ENCODE measurements at places on chromosomes 7 and 10.

DNA sequence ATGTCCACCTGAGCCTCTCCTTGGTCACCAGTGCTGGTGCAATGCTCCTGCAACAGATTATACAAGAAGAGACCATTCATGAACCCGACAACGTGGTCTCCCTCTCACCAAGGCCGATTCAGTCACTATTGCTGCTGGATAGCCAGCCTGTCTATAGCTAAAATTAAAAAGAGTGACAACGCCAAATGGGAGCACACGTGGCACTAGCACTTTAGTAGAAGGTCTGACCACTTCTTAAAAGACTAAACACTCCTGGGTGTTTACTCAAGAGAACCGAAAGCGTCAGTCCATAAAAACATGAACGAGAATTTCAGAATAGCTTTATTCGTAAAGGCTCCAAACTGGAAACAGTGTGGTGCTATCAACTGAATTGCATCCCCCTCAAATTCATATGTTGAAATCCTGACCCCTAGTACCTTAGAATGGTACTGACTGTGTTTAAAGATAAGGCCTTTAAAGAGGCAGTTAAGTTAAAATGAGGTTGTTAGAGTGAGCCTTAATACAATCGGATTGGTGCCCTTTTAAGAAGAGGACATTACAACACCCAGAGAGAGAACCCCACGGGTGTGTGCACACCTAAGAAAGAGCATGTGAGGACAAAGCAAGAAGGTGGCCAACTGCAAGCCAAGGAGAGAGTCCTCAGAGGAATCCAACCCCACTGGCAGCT is 4.4 kb upstream of the GALNTL5 start:
- DNase-seq: no peak

DNA sequence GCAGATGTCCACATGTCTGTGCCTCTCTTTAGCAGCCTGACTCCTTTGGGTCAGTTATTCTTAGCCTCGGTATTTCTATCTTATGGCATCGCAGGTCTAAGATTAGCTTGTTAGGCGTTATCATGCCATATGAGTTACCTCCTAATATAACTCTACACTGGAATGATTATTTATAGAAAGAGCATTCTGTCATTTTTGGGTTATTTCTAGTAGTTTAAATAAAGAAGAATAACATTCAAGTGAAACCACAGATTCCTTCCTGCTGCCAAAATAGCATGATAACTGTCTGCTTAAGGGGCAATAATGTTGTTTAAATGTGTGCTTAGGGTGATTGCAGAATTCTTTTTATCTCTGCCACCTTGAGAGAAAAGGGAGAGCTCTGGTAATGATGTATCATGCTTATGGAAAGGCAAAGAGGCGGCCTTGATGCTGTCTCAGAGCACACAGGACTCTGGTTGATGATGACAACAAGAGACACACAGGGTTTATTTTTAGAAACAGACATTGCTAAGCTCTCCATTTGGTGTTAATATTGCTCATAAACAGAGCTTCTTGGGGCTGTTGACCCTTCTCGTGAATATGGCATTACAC is 10.4 kb downstream of the HDAC9 start:
- no peak for DNase-seq

DNA sequence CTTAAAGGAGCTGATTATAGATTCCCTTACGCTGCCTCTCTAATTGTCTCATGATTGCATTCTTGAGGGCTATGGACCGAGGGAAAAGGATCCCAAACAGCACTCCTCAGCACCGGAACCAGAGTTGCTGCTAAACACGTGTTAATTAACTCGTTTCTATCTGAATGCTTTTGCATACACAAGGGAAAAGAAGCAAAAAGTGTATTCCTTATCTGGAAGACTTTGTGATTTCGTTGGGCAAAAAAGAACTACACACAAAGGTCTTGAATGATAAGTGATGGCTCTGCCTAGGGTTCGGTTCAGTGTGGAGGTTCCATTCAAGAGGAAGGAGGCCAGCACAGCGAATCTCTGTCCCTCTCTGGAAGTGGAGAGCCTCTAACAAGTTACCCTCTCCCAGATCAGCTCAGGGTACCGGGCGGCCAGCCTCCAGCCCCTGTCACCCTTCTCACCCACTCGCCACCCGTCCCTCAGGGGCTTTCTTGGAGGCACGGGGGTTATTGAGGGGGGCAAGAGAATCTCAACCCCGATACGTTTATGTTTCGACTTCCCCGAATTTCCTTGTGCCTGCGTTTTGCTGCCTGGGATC is 515 bp upstream of the SLC4A2 start:
- DNase-seq: no peak

GRCh38 chr7:16579216-16579615 is 52.6 kb downstream of the LRRC72 start:
- DNase-seq: no peak

- DNase-seq: no peak
Observed at GRCh38 chr7:16261654-16262053, 159.7 kb downstream of the CRPPA start.

DNA sequence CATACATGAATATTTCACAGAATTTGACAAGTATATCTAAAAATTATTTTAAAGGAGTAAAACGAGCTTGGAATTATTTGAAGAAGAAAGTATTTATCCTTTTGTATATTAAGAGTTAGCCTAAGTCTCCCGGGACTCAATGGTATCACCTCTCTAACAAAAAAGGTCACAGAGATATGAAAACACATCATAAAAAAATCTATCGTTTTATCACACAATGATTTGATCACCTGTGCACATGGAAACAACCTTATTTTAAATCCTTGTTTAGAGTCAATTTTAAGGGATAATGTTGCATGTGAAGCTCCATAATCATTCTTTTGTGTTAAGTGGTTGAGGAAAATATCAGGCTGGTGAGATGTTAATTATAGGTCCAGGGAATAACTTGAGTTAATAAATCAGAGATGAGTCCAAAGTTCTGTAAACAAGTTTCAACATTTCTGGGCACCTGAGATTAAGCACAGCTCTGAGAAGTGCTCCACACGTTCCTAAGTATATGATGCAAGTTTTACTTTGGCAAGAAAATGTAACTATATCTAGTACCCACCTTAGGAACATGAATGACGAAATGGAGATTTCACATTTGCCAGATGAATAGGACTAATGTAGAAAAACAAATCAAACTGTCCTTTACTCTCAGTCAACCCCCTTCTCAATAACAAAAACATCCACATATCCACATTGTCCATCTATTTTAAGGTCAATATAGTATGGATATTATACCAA is 148.5 kb upstream of the AKR1E2 start:
- DNase-seq: no peak

DNA sequence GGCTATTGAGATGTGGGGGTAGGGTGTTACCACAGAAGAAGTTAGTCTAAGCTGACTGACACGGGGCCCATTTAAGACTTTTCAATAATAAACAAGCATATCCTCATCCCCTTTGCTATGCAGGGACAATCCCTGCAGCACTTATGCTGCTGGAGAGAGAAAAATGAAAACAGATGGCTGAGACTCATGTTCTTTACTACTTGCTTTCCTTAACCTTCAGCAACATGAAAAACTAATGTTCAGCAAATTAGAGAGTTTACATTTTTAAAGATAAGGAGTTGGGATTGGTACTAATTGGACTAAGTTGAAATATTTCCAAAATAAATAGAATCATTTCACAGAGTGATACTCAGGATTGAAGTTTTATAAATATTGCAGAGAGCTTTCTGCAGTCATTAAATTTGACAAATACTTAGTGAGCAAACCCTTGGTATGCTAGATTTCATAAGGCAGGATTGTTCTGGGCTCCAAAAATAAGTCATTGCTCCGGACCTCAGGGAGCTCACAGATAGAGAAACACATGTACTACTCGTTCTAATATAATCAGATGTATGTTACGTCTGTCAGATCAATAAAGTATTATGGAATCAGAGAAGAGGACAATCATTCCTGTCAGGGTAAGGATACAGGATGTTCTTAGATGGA is 147.1 kb upstream of the LRRN3 start:
- DNase-seq: no peak

- DNase-seq: no peak
Observed at GRCh38 chr7:98186452-98187137, 24.6 kb upstream of the BHLHA15 start.

DNA sequence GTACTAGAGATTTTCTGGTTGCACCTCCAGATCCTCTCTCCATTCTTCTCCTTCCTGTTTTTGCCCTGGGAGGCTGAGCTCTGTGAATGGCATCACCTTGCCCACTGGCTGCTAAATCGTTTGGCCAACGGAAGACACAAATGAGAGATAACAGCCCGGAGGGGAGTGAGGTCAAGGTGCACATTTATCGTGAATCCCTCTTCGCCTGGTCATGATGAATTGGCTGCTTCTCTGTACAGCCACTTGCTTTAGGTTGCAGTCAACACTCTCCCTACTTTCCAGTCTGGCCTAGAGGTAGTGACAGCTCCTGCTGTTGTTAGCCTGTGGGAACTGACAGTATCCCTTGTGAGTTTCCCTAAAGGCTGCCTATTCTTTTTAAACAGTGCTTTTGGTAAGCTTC is 85.4 kb upstream of the CHCHD3 start:
- DNase-seq: no peak

GRCh38 chr7:12635830-12636229 is 51.6 kb upstream of the ARL4A start:
- DNase-seq: no peak

GRCh38 chr7:130387628-130388403 is 7.5 kb downstream of the CPA1 start:
- DNase-seq: no peak

GRCh38 chr7:155586843-155587440 is 40.6 kb upstream of the CNPY1 start:
- DNase-seq: no peak

GRCh38 chr10:107813451-107814162 is 649.1 kb upstream of the SORCS1 start:
- DNase-seq: no peak

GRCh38 chr7:33903791-33904680 is 1.3 kb upstream of the BMPER start:
- DNase-seq: peak; percentile 68

GRCh38 chr10:4018054-4018511 is 233.1 kb upstream of the KLF6 start:
- no peak for DNase-seq

DNA sequence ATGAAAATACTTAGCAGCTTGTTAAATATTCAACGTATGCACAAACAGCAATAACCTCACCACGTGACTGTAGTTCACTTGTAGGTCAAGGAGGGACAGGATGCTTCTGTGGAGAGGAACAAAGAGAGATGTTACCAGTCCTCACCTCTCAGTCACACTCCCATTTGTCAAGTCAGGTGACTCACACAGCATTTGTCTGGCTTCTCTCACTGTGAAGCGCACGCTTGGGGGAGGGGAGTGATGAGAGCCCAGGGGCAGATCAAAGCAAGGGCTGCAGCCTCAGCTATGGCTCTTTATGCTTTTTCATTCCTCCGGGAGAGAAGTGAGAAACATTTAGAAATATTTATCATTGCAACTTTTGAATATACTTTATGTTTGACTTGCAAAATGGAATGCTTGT is 2.9 kb upstream of the RBM20 start:
- DNase-seq: peak; percentile 65

DNA sequence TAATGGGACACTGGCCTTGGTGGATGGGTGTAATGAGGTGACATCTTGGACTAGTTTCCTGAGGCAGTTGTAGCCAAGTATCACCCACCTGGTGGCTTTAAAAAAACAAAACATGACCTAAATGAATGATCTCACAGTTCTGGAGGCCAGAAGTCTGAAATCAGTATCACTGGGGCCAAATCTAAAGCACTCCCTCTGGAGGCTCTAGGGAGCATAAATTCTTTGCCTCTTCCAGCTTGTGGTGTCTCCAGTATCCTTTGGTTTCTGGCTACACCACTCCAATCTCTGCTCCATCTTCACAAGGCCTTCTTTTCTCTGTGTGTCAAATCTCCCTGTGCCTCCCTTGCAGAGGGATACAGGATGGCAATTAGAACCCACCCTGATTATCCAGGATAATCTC is 342.9 kb downstream of the CALN1 start:
- no peak for DNase-seq

GRCh38 chr10:30510184-30510931 is 76.4 kb downstream of the MAP3K8 start:
- no peak for DNase-seq

DNA sequence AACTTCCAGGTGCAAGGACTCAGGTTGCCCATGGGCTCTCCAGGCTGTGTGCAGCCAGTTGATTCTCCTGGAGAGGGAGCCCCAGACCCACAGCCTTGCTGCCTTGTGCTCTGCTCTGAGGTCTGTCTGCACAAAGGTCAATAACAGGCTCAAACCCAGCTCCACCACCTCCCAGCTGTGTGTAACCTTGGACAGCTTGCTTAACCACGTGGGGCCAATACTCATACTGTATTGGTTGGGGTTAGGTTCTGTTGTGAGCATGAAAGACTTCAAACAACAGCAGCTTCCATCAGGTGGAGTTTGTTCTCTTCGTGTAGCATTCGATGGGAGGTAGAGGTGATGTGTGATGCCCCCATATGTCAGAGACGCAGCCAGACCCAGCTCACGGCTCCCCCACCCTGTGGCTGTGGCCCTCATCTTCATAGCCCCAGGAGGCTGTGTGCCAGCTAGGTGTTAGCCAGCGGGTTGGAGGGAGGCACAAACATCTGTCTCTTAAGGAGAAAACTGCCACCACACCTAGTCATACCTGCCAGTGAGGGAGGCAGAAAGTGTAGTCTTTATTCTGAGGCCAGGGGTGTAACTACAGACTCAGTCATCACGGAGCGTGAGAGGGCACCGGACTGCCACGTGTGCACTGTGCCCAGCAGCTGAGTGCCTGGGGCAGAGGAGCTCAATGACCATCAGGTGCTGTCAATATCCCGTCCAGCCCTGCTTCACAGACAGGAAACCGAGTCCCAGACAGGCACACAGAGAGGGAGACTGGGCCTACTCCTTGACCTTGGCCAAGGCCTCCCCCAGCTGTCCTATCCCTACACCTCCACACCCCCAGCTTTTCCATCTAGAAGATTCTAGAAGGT is 8.1 kb upstream of the POLD2 start:
- DNase-seq: peak; percentile 18

DNA sequence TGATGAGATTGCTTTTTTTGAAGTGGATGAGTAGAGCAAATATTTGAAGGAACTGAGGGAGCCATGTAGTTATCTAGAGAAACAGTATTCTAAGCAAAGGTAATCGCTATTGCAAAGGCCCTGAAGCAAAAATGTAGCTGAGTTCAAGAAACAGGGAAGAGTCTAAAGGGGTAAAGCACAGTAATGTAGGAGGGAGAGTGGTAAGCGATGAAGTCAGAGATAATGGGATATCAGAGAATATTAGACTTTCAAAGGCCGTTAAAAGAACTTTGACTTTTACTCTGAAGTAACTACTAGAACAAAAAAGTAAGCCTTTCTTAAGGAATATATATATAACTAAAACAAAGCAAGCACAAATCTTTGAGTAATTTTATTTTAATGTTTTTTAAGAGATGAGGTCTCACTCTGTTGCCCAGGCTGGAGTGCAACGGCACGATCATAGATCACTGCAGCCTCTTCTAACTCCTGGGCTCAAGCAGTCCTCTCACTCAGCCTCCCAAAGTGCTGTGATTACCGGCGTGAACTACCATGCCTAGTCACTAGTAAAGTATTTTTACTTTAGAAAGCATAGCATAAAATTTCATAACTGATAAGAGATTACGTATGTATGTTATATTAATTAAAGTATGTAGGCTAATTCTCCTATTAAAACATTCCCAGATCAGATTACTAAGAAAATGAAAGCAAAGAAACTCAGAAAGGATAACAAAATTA is 61.7 kb upstream of the OIT3 start:
- DNase-seq: no peak

- no peak for DNase-seq
Observed at GRCh38 chr7:26090927-26091519, 61.0 kb upstream of the NFE2L3 start.
